CD4-positive, alpha-beta T cell (primary cell): ENCODE measurements at places on chromosomes 12 and 14.

GRCh38 chr12:99769396-99769980 lies 121.9 kb downstream of the GARIN6 start:
- no peaks in the 10 kb centered on the region for H3K4me1 ChIP-seq
- no peaks in the 10 kb centered on the region for H3K36me3 ChIP-seq
- DNase-seq, result no peak

- no peak overlapping the region for H3K4me3 ChIP-seq
- no peaks in the 10 kb centered on the region for H3K27me3 ChIP-seq
- H3K4me1 ChIP-seq, result no peaks in the 10 kb centered on the region
These were observed 155.4 kb downstream of the C12orf75 start for GRCh38 chr12:105485921-105486320.

DNA sequence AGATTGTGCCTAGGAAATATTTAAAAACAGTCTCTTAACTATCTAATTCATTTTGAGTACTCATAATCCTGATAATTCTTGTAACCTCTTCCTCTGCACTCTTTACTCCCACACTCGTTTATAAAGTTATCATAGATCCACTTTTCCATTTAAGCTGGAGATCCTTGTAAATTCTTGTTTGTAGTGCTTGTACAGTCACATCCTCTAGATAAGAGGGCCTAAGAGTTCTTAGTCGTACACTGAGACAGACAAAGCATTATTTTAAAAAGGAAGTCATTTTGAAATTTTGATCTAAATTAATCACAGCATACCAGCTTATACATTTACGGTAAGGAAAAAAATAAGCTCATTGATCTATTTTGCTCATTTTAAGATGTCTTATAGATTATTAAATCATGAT lies 42.5 kb downstream of the LMO3 start:
- H3K4me1 ChIP-seq, result no peaks in the 10 kb centered on the region
- no peaks in the 10 kb centered on the region for H3K36me3 ChIP-seq
- no peak overlapping the region for H3K27ac ChIP-seq
- no peak overlapping the region for H3K4me3 ChIP-seq
- DNase-seq, result no peak

GRCh38 chr14:89660166-89660565 lies 243.1 kb upstream of the FOXN3 start:
- no peaks in the 10 kb centered on the region for H3K4me1 ChIP-seq
- no peak for DNase-seq
- H3K4me3 ChIP-seq, result no peak overlapping the region
- no peaks in the 10 kb centered on the region for H3K27me3 ChIP-seq
- no peaks in the 10 kb centered on the region for H3K36me3 ChIP-seq

GRCh38 chr14:35878272-35879150 lies 52.4 kb downstream of the BRMS1L start:
- no peak overlapping the region for H3K4me3 ChIP-seq
- no peaks in the 10 kb centered on the region for H3K4me1 ChIP-seq
- no peak overlapping the region for H3K27ac ChIP-seq

DNA sequence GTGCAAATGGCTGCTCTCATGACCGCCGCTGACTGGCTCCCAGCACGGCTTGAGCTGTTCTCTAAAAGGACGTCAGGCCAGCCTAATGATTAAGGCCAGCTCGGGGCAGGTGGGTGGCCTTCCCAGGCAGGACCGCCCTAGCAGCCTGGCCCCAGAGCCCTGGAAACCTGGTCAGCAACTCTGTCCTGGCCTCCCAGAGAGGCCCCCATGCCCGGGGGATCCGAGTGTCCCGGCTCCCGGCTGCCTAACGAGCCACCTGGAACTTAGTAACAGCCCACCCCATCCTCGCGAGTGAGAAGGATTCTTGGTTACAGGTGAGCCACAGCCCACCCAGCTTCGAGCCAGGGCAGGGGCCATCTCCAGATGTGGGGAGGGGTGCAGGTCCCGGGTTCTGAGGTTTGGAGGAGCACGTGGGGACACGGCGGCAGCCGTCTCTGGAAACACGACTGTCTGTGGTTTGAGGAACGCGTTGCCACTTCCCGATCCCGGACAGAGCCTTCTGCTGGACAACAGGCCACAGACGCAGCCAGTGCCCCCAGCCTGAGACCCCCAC lies 73.8 kb upstream of the FBRSL1 start:
- no peaks in the 10 kb centered on the region for H3K36me3 ChIP-seq
- no peak overlapping the region for H3K4me3 ChIP-seq
- H3K27me3 ChIP-seq, result no peaks in the 10 kb centered on the region

GRCh38 chr12:105585107-105585506 lies 254.6 kb downstream of the C12orf75 start:
- H3K4me1 ChIP-seq, result no peaks in the 10 kb centered on the region
- DNase-seq, result no peak
- no peak overlapping the region for H3K27ac ChIP-seq
- H3K36me3 ChIP-seq, result no peaks in the 10 kb centered on the region
- H3K4me3 ChIP-seq, result no peak overlapping the region

DNA sequence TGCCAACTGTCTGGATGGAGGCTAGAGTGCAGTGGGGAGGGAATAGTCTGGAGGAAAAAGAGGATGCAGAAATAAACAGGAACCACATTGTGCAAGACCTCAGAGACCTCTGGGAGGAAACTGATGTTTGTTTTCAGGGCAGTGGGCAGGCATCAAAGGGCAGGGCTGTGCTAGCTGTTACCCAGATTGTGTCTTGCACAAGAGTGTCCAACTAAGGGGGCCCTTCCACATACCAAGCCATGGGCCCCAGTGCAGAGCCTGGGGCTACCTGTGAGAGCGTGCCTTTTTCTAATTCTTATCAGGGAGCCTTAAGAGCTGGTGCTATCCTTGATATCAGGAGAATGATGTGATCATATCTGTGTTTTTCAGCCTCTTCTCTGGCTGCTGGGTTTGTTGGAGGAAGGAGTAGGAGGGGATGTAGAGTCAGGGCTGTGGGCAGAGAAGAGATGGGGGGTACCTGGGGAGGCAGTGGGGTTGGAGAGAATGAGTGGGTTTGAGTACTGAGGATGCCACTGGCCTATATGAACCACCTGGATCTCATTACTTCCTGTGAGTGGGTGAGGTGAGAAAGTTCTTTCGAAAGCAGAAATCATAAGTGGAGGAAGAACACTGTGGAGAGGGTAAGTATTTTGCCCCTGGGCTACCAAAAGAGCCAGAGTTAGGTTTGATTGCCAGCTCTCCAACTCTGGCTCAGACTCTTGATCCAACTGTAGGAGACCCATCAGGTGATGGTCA lies 259.2 kb upstream of the CRY1 start:
- H3K4me3 ChIP-seq, result no peak overlapping the region
- H3K36me3 ChIP-seq, result no peaks in the 10 kb centered on the region
- no peaks in the 10 kb centered on the region for H3K27me3 ChIP-seq
- no peak overlapping the region for H3K27ac ChIP-seq
- peaks cover 34% of the 10 kb centered on the region for H3K4me1 ChIP-seq

GRCh38 chr12:31991146-31991545 lies 31.9 kb downstream of the RESF1 start:
- H3K36me3 ChIP-seq, result peaks cover 83% of the 10 kb centered on the region
- no peak for DNase-seq
- no peak overlapping the region for H3K4me3 ChIP-seq
- no peak overlapping the region for H3K27ac ChIP-seq

GRCh38 chr14:29536886-29537511 lies 390.6 kb downstream of the PRKD1 start:
- H3K4me3 ChIP-seq, result no peak overlapping the region
- DNase-seq, result no peak
- no peak overlapping the region for H3K27ac ChIP-seq
- no peaks in the 10 kb centered on the region for H3K4me1 ChIP-seq
- H3K27me3 ChIP-seq, result no peaks in the 10 kb centered on the region

DNA sequence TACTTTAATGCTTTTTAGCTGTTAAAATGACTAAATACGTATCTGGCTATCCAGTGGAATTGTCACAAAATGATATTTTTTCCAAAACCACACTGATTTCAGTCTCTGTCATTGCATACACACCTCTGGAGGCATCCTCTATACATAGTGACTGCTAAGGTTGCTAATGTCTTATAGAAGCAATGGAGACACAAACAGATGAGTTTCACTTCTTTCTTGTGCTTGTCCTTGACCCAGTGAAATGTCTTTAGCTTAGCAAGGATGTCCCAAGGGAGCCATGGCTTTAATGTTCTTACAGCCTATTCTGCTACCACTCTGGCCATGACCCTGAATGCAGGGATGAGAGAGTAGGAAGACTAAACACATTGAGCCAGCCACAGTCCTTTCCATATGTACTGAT lies 90.3 kb downstream of the TPH2 start:
- no peak for DNase-seq
- no peaks in the 10 kb centered on the region for H3K4me1 ChIP-seq
- H3K36me3 ChIP-seq, result no peaks in the 10 kb centered on the region
- no peak overlapping the region for H3K4me3 ChIP-seq
- H3K27ac ChIP-seq, result no peak overlapping the region

GRCh38 chr12:112349431-112349830 lies 32.8 kb downstream of the HECTD4 start:
- no peak for DNase-seq
- no peaks in the 10 kb centered on the region for H3K36me3 ChIP-seq
- H3K4me3 ChIP-seq, result no peak overlapping the region
- no peaks in the 10 kb centered on the region for H3K27me3 ChIP-seq
- no peaks in the 10 kb centered on the region for H3K4me1 ChIP-seq

GRCh38 chr14:54574528-54574927 lies 7.6 kb downstream of the SAMD4A start:
- DNase-seq, result no peak
- H3K4me1 ChIP-seq, result no peaks in the 10 kb centered on the region
- H3K27me3 ChIP-seq, result no peaks in the 10 kb centered on the region
- H3K36me3 ChIP-seq, result no peaks in the 10 kb centered on the region
- no peak overlapping the region for H3K4me3 ChIP-seq
- H3K27ac ChIP-seq, result no peak overlapping the region

DNA sequence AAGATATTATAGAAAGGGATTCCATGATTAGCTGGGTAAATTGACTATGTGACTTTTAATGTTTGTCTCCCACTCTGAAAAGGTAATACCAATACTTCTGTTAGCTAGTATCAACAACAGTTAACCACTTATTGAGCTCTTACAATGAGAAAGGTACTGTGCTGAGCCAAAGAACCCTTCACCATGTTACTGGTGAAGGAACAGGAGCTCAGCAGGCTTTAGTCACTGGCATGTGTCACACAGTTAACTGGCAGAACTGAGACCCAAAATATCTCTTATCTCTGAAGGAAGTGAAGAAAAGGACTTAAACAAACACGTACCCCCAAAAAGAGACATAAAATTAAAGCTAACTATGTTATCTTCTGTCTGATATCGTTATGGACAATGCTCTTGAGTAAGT lies 170.6 kb downstream of the MED13L start:
- no peak overlapping the region for H3K4me3 ChIP-seq
- DNase-seq, result no peak
- H3K27me3 ChIP-seq, result no peaks in the 10 kb centered on the region
- peaks cover 7% of the 10 kb centered on the region for H3K36me3 ChIP-seq
- H3K4me1 ChIP-seq, result no peaks in the 10 kb centered on the region
- no peak overlapping the region for H3K27ac ChIP-seq

- H3K4me1 ChIP-seq, result no peaks in the 10 kb centered on the region
- no peak for DNase-seq
- no peaks in the 10 kb centered on the region for H3K27me3 ChIP-seq
- H3K27ac ChIP-seq, result no peak overlapping the region
These were observed 123.5 kb upstream of the NOS1 start for GRCh38 chr12:117484901-117485300.

GRCh38 chr12:105013892-105014291 lies 27.8 kb downstream of the NOPCHAP1 start:
- DNase-seq, result no peak
- no peaks in the 10 kb centered on the region for H3K27me3 ChIP-seq
- no peak overlapping the region for H3K27ac ChIP-seq
- H3K4me3 ChIP-seq, result no peak overlapping the region
- H3K4me1 ChIP-seq, result no peaks in the 10 kb centered on the region

GRCh38 chr14:94376976-94377865 lies 11.2 kb downstream of the SERPINA1 start:
- no peak overlapping the region for H3K27ac ChIP-seq
- no peaks in the 10 kb centered on the region for H3K27me3 ChIP-seq

GRCh38 chr14:37591941-37592481 lies 3.0 kb downstream of the FOXA1 start:
- DNase-seq, result no peak
- peaks cover 17% of the 10 kb centered on the region for H3K4me1 ChIP-seq
- H3K27me3 ChIP-seq, result peaks cover 88% of the 10 kb centered on the region
- no peaks in the 10 kb centered on the region for H3K36me3 ChIP-seq
- H3K4me3 ChIP-seq, result no peak overlapping the region
